ENCODE measurements at places on chromosomes 16 and 17. TPM values are rescaled to one million over a fixed set of nuclear protein-coding genes. Genes with fewer than 3 reads are reported as not detected.
A peak's percentile ranks its signal among the peaks of the same experiment; 100 is the strongest.

The MC1R gene
- 1.6 TPM for total RNA-seq

- DNase-seq: no peak
Measured at GRCh38 chr17:8843344-8843743, 24.1 kb downstream of the PIK3R6 start.

- peak; percentile 34 for DNase-seq
Measured at GRCh38 chr17:44672479-44673093, 16.3 kb downstream of the MEIOC start.

GRCh38 chr16:17776888-17777287 lies 306.1 kb upstream of the XYLT1 start:
- DNase-seq: no peak

- no peak for DNase-seq
Measured at GRCh38 chr17:305090-305976, 47.3 kb downstream of the RPH3AL start.

The TEKT1 gene
- not detected for total RNA-seq

DNA sequence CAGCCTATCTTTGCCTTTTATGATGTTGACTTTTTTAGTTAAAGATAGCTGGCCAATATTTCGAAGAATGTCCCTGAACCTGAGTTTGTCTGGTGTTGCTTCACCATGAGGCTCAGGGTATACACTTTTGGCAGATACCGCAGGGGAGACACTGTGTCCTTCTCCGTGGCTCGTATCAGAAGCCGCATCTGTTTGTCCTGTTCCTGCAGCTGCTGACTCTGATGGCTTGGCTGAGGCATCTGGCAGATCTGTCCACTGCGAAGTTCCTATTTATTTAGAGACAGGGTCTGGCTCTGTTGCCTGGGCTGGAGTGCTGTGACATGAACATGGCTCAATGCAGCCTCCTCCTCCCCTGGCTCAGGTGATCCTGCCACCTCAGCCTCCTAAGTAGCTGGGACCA lies 93.5 kb downstream of the CRISPLD2 start:
- DNase-seq: no peak

The DBF4B gene
- 0.51 TPM for total RNA-seq

The CYGB gene
- 2.1 TPM for total RNA-seq

The STUB1 gene
- 204 TPM for total RNA-seq

- no peak for DNase-seq
Measured at GRCh38 chr17:80804466-80804865, 187.2 kb upstream of the CHMP6 start.
